ENCODE measurements at places on chromosomes 11 and 22.
A peak's percentile ranks its signal among the peaks of the same experiment; 100 is the strongest.

DNA sequence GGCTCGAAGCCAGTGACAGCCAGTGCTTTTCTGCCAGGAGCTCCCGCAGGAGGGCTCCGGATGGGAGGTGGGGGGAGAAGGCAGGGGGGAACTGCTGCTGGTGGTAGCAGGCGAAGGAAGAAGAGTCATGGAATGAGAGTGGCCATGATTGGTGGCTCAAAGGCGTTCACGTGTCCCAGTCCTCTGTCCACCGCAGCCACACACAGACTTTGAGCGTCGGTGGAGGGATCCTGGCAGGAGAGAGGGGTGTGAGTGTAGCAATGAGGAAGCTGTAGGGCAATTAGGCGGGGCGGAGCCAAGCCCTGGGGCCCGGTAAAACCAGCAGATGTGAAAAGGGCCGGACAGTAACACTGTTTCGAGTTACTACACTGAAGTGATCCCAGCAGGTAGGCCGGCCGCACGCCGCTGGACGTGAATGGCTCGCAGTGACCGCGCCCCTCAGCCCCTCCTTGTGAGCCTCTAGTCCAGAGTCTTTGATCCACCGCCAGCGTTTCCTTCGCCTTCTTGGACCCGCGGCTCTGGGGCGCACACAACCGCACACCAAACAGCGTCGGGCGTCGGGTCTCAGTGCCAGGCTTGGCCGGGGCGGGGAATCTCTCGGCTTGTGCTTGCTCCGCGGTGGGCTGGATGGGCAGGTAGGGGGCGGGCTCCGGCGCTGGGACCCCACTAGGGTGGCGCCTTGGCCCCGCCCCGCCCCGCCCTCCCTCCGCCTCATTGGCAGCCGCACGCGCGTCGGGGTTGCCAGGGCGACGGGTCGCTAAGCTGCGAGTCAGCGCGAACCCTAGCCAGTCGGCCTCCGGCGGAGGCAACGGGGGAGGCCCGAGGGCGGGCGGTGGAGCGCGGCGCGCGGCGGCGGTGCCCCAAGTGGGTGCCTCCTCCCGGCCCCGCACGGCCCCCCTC, at the start of gene LRRC10B:
Gene LRRC10B, plus strand, starts transcription at position 788 of the 900 bp plus-strand sequence. CDS start 250 bp downstream, outside the sequence.
- peak; percentile 61 for DNase-seq

- no peak for DNase-seq
Observed at GRCh38 chr11:8392886-8393285, 129.2 kb upstream of the LMO1 start.

- DNase-seq, result no peak
Observed at GRCh38 chr11:117424781-117425180, 97.1 kb downstream of the CEP164 start.

DNA sequence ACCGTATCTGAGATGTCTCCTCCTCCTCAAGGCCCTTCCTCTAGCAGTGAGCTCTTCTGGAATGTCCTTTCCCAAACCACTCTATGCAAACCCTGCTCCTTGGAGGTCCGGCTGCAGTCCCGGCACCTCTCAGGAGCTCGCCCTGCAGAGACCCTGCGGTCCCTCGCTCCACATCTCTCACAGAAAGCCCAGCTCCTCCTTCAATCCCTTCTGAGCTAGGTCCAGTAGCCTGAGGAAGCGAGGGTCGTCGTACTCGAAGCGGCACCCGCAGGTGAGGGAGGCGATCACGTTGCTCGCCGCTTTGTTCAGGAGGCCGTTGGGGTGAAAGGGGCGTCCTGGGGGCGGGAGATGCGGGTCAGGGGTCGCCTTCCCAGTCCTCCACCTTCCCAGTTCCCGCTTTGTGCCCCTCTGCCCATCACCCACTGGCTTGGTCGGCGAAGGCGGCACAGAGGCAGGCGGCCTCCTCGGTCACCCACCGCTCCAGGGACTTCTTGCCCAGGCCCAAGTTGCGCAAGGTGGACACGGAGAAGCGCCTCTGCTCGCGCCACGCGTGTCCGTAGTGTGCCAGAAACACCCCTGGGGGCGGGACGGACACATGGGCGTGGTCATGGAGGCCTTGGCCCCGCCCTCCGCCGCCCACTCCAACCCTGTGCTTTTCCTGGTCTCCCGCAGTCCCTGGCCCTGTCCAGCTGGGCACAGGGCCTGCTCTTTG, 21.5 kb upstream of the CYP2D6 start:
- DNase-seq, result no peak

DNA sequence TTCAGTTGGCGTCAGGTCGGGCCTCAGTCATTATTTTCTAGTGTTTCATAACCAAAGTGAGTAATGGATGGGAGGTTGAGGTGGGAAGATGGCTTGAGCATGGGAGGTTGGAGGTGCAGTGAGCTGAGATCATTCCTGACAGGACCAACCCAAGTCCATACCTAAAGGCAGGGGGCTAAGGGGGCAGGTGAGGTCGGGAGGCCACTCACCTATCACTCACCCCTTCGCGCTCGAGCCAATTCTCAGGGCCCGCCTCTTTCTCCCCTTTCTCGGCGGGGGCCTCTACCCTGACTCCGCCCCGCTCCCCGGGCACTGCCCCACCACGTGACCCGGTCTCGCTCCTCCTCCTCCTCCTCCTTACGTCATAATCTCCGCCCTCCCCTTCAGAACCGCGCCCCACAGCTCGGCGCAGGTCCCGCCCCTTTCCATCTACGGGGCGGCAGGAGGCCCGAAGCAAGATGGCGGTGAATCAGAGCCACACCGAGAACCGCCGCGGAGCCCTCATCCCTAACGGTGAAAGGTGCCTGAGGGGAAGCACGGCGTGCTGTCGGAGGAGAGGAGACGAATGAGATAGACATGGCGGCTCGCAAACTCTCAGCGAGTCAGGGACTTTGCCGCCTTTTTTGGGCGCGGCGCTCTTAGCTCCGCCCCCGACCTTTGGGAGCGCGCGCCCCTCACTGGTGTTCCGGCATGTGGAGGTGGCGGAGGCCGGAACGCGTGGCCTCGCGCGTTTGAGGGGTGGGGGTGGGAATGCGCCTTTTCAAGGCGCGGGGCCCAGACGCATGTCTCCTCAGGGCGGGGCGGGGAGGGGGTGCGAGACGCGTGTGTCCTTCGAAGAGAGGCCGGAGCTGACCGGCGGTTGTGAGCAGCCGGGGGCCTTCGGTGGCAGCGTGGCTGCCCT, at the start of gene WBP2NL:
Gene WBP2NL, plus strand, starts transcription at position 428 of the 901 bp plus-strand sequence. Its CDS starts 31 bp downstream, at position 459.
- DNase-seq, result peak; percentile 77

GRCh38 chr11:77147668-77148321, 19.7 kb downstream of the MYO7A start:
- DNase-seq, result no peak

DNA sequence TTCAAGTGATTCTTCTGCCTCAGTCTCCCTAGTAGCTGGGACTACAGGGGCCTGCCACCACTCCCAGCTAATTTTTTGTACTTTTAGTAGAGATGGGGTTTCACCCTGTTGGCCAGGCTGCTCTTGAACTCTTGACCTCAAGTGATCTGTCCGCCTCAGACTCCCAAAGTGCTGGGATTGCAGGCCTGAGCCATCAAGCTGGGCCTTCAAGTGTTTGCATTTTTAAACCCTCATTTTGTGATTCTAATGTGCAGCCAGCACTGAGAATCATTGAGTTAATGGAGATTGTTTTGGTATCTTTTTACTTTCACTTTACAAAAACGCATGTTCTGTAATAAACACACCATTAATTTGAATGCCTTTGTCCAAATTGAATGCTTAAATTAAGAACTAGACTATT, 3.4 kb downstream of the TYR start:
- DNase-seq, result no peak

DNA sequence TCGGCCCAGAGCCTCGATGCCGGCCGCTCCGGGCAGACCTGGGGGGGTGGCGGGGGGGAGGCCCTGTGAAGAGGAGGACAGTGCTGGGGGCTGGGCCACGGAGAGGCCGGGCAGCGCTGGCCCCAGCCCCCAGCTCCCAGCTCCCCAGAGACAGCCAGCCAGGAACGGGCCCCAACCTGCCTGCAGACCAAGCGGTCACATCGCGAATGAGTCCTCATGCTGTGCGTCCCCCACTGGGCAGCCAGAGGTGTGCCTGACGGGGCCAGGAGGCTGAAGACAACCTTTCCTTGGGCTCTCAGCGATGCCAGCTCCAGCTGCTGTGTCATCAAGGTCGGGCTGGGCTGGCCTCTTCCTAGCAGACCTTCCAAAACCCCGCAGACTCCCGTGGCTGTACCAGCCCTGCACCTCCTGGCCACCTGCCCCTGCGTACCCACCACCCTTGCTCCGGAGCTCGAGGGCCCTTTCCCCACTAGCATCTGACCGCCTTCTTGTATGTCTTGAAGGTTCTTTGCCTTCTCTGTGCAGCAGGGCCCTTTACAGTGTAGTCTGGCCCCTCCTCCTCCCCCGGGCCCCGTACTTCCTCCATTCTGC, 88.4 kb downstream of the CDKN1C start:
- no peak for DNase-seq

DNA sequence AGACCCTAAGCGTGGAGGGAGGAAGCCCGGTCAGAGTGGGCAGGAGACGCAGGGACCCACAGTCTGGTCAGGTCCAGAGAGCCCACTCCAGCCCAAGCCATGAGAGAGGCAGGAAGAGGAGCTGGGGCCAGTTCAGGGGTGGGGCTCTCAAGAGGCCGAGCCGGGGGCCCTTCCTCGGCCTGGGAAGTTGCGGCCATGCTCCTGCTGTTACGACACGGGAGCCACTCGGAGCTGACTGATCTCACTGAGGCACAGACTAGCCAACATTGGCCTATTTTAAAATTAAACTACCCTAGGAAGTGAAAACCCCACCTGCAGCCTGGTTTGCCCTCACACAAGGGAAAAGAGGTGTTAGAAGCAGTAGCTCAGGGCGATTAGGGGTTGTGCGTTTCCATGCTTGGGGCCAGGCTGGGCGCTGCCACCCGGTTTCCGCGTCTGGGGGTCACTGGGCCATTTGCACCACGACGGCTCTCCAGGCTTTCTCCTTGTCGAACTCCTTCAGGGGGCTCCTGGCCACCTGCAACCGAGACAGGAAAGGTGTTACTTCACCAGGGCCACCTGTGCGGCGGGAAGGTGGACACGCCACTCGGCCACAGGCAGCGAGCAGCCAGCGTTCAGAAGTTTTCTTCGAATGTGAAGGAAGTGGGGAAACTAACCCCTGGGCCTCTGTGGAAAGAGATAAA, 3.2 kb upstream of the TTLL8 start:
- DNase-seq, result no peak

- no peak for DNase-seq
Observed at GRCh38 chr11:532986-533585, 2.3 kb downstream of the HRAS start.

GRCh38 chr22:25113316-25113721, 86.3 kb upstream of the CRYBB3 start:
- no peak for DNase-seq

DNA sequence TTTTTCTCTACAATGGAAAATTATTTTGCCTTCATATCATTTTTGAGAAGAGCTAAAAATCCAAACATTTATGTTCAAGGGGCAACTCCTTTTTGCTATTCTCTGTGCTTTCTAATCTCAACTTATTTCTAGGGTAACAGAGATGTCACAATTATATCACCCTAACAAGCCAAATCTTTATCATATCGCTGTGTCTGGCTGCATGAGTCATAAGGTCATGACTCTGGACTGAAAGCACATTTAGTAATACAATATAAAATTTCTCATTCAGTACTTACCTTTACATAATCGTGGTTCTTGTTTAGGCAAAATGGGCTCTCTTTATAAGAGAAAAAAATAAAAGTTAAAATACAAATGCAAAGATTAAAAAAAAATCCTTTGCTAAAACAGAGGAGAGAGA, 326.0 kb downstream of the CASP12 start:
- no peak for DNase-seq

- DNase-seq, result peak; percentile 93
Observed at GRCh38 chr22:29328566-29329500, 13.3 kb upstream of the RASL10A start.

GRCh38 chr11:133476570-133477250, 55.6 kb downstream of the OPCML start:
- no peak for DNase-seq

- DNase-seq, result no peak
Observed at GRCh38 chr11:69949327-69949726, 128.8 kb upstream of the ANO1 start.

- DNase-seq, result no peak
Observed at GRCh38 chr11:61983419-61983818, 16.0 kb upstream of the FTH1 start.

GRCh38 chr11:73308003-73308960, at the start of gene ARHGEF17:
Gene ARHGEF17, plus strand, starts transcription at chr11:73308276. Its CDS starts 363 bp downstream, at chr11:73308639.
- peak; percentile 95 for DNase-seq

- no peak for DNase-seq
Observed at GRCh38 chr22:43560651-43561050, 148.8 kb downstream of the MPPED1 start.

DNA sequence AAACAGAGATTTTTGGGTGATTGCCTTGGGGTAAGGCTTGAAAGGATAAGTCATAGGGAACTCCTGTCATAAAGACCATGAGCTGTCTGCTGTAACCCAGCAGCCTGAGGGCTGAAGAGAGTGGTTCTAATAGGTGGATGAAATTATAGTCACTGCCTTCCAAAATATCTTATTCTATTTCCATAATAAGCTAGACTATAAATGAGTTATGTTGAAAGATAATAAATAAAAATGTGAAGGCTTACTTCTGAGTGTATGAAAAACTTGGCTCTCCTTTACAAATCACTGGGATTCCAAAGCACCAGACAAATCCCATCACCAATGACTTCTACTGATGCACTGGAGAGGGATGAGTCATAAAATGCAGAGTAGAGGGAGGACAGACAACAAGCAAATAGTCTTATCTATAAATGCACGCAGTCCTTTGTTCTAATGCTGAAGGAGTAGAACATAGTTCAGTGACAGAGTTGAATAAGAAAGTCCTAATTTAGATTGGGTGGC, 775.0 kb upstream of the LRRC4C start:
- no peak for DNase-seq
